ENCODE measurements at places on chromosomes 12 and 14. TPM values are rescaled to one million over a fixed set of nuclear protein-coding genes. Genes with fewer than 3 reads are reported as not detected.

- no peaks in the 10 kb centered on the region for H3K4me1 ChIP-seq
- no peak for DNase-seq
- H3K36me3 ChIP-seq, result no peaks in the 10 kb centered on the region
- H3K27me3 ChIP-seq, result no peaks in the 10 kb centered on the region
- H3K27ac ChIP-seq, result no peak overlapping the region
Observed at GRCh38 chr12:62379026-62379722, 87.5 kb upstream of the MON2 start.

- DNase-seq, result peak; percentile 83
- no peak overlapping the region for H3K27ac ChIP-seq
- no peak overlapping the region for H3K4me3 ChIP-seq
- H3K4me1 ChIP-seq, result peaks cover 34% of the 10 kb centered on the region
- peaks cover 8% of the 10 kb centered on the region for H3K36me3 ChIP-seq
Observed at GRCh38 chr14:105492031-105492970, 1.3 kb downstream of the TEDC1 start.

GRCh38 chr12:49821373-49822287 lies 6.6 kb downstream of the NCKAP5L start:
- peaks cover 45% of the 10 kb centered on the region for H3K4me1 ChIP-seq
- no peak for DNase-seq
- H3K36me3 ChIP-seq, result no peaks in the 10 kb centered on the region
- H3K27me3 ChIP-seq, result no peaks in the 10 kb centered on the region
- H3K27ac ChIP-seq, result peak overlapping the region; percentile 16

DNA sequence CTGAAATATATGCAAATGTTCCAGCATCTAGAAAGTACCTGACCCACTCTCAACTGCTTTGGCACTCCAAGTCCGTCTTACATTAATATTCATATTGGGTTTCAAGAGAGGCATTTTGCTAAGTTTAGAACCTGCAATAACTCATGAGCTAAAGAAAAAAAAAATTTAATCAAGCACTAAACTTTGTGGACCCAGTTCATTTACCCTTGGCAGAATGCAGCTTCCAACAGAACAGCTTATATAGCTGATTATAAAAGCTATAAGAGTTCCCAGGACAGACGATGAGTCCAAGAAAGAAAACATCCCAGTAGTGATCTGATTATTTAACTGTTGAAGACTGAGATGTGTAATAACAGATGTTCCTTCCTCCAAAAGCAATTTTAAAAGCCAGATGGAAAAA lies 592.0 kb downstream of the KCNH5 start:
- H3K36me3 ChIP-seq, result no peaks in the 10 kb centered on the region
- no peak overlapping the region for H3K27ac ChIP-seq

- no peak overlapping the region for H3K4me3 ChIP-seq
- no peaks in the 10 kb centered on the region for H3K27me3 ChIP-seq
- H3K4me1 ChIP-seq, result no peaks in the 10 kb centered on the region
- H3K27ac ChIP-seq, result no peak overlapping the region
- no peak for DNase-seq
- H3K36me3 ChIP-seq, result no peaks in the 10 kb centered on the region
Observed at GRCh38 chr14:98375566-98375965, 896.4 kb downstream of the BCL11B start.

DNA sequence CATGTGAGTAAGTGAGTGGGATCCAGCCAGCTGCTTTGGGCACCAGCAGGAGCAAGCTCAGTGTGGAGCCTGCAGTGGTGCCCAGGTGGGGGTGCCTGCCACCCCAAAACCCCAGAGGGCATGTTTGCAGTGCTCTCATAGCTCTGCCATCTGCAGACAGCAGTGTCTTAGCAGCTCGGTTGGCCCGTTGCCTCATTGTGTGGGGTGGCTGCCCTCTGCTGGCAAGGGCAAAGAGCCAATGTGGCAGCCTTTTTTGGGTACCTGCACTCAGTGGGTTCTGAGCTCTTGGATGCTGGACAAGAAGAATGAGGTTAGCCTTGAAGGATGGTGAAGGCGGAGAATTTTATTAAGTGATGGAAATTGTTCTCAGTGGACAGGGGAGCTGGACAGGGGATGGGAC lies 52.3 kb downstream of the NEUROD4 start:
- H3K27ac ChIP-seq, result no peak overlapping the region
- no peaks in the 10 kb centered on the region for H3K27me3 ChIP-seq
- no peaks in the 10 kb centered on the region for H3K4me1 ChIP-seq
- DNase-seq, result peak; percentile 50

DNA sequence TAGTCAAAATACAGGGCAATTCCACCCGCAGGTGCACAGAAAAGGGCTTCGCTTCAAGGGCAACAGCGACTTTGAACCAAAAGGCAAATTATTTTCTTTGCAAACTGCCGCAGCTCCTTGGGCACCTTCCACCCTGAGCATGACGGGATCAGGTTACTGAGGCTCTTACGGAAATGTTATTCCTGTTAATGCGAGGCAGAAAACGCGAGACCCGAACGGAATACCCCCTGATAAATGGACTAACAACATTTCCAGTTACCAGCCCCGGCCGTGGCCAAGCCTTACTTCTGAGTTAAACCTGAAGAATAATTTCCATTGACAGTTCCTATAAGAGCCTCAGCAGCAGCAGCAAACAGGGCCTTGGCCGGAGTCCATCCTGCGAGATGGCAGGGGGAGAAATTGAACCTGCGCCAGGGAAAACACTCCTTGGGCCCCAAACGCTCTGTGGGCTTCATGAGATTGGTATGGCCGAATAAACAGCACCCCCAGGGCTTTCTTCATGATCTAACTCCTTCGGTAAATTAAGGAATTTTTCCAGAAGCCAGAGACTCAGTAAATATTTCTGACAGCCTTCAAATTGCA lies 70.0 kb upstream of the DICER1 start:
- H3K4me1 ChIP-seq, result peaks cover 22% of the 10 kb centered on the region
- H3K4me3 ChIP-seq, result peak overlapping the region; percentile 3
- no peaks in the 10 kb centered on the region for H3K27me3 ChIP-seq
- H3K36me3 ChIP-seq, result no peaks in the 10 kb centered on the region
- peak overlapping the region; percentile 15 for H3K27ac ChIP-seq
- no peak for DNase-seq

- H3K27me3 ChIP-seq, result no peaks in the 10 kb centered on the region
- no peak overlapping the region for H3K4me3 ChIP-seq
- no peak overlapping the region for H3K27ac ChIP-seq
- H3K4me1 ChIP-seq, result peaks cover 6% of the 10 kb centered on the region
- DNase-seq, result no peak
Observed at GRCh38 chr12:120132054-120132836, 15.7 kb upstream of the RAB35 start.

- H3K4me1 ChIP-seq, result no peaks in the 10 kb centered on the region
- H3K4me3 ChIP-seq, result no peak overlapping the region
- no peak overlapping the region for H3K27ac ChIP-seq
- H3K27me3 ChIP-seq, result no peaks in the 10 kb centered on the region
- no peak for DNase-seq
- H3K36me3 ChIP-seq, result no peaks in the 10 kb centered on the region
Observed at GRCh38 chr12:2390133-2390532, 337.3 kb downstream of the CACNA1C start.

DNA sequence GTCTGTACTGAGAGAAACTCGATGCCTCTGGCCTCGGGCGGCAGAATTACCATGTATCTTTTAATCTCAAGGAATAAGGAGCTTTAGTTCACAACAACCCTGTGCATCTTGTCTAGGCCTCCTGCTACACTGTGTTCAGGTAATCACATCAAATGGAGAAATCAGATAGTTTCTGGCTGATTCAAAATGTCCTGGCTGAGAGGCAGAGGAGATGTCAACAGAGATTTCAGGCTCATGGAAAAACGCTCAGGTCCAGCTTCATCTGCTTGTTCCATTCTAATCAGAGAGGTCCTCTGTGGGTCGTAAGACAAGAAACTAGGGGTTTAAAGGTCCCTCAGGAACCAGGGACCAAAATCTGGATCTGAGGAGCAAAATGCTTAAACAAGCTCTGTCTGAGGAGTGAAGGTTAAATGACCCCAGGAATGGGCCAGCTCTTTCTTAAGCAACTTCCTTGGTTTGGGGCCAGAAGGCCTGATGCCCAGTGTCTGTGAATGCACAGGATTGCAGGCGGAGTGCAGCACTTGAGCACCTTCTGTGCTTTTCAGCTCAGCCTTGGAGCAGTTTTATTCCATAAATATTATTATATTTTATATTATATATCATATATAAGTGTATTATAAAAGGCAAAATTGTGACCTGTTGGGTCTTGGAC lies 170.2 kb upstream of the PRICKLE1 start:
- H3K4me3 ChIP-seq, result no peak overlapping the region
- no peaks in the 10 kb centered on the region for H3K4me1 ChIP-seq
- no peaks in the 10 kb centered on the region for H3K36me3 ChIP-seq

DNA sequence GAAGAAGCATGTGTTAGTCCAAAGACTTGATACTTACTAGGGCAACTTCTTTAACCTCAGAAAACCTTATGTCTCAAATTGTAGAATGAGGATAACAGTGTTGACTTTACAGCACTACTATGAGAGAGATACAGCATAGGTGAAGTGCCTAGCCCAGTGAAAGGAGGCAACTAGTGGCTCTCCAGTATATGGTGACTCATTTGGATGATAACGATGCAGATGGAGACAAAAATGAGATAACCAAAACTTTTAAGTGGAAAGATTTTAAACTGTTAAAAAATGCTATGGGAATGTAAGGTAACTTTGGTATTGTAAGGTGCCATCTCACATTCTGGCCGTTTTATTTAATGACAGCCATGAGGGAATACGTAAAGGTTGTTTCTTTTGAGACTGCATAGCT lies 2.7 kb downstream of the PHC1 start:
- H3K4me3 ChIP-seq, result no peak overlapping the region
- H3K27ac ChIP-seq, result no peak overlapping the region
- no peak for DNase-seq
- H3K4me1 ChIP-seq, result peaks cover 21% of the 10 kb centered on the region

- H3K27me3 ChIP-seq, result no peaks in the 10 kb centered on the region
- no peak overlapping the region for H3K4me3 ChIP-seq
- peaks cover 28% of the 10 kb centered on the region for H3K4me1 ChIP-seq
- H3K36me3 ChIP-seq, result no peaks in the 10 kb centered on the region
- no peak overlapping the region for H3K27ac ChIP-seq
Observed at GRCh38 chr14:55341781-55342180, 69.8 kb downstream of the ATG14 start.

DNA sequence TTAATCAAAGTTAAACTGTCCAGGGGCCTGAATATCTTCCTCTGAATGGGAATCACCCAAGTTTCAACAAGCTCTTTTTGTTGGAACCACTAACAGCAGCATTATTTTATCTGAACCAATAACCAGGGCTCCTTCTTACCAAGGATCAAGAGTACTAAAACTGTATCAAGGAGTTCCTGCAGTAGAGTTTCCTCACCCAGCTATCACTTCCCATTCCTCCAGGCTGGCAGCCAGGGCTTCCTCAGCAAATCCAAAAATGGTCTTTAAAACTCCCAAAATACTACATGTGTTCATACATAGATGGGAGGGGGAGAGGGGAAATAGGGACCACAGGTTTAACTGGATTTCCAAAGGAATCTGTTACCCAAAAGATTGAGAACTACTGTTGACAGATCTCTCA lies 10.5 kb downstream of the FMNL3 start:
- peak overlapping the region; percentile 61 for H3K27ac ChIP-seq
- no peak overlapping the region for H3K4me3 ChIP-seq
- no peaks in the 10 kb centered on the region for H3K36me3 ChIP-seq
- DNase-seq, result no peak

- no peaks in the 10 kb centered on the region for H3K27me3 ChIP-seq
- H3K4me1 ChIP-seq, result no peaks in the 10 kb centered on the region
- H3K27ac ChIP-seq, result no peak overlapping the region
- H3K36me3 ChIP-seq, result no peaks in the 10 kb centered on the region
- no peak overlapping the region for H3K4me3 ChIP-seq
- DNase-seq, result no peak
Observed at GRCh38 chr12:69130064-69130463, 109.3 kb upstream of the CPSF6 start.

DNA sequence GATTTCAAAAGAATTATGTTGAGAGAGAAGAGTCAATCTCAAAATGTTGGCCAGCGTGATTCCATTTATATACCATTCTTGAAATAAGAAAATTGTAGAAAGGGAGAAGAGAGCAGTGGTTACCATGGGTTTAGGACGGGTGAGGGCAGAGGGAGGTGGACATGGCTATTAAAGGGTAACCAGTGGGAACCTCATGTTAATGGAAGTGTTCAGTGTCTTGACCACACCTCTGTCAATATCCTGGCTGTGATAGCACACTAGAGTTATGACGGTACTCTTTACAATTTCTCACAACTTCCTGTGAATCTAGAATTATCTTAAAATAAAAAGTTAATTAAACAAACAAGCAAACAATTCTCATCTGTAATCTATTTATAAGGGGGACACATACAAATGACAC lies 821.2 kb downstream of the VRK1 start:
- H3K27me3 ChIP-seq, result no peaks in the 10 kb centered on the region
- H3K36me3 ChIP-seq, result no peaks in the 10 kb centered on the region
- no peak overlapping the region for H3K4me3 ChIP-seq
- no peak overlapping the region for H3K27ac ChIP-seq
- H3K4me1 ChIP-seq, result no peaks in the 10 kb centered on the region

DNA sequence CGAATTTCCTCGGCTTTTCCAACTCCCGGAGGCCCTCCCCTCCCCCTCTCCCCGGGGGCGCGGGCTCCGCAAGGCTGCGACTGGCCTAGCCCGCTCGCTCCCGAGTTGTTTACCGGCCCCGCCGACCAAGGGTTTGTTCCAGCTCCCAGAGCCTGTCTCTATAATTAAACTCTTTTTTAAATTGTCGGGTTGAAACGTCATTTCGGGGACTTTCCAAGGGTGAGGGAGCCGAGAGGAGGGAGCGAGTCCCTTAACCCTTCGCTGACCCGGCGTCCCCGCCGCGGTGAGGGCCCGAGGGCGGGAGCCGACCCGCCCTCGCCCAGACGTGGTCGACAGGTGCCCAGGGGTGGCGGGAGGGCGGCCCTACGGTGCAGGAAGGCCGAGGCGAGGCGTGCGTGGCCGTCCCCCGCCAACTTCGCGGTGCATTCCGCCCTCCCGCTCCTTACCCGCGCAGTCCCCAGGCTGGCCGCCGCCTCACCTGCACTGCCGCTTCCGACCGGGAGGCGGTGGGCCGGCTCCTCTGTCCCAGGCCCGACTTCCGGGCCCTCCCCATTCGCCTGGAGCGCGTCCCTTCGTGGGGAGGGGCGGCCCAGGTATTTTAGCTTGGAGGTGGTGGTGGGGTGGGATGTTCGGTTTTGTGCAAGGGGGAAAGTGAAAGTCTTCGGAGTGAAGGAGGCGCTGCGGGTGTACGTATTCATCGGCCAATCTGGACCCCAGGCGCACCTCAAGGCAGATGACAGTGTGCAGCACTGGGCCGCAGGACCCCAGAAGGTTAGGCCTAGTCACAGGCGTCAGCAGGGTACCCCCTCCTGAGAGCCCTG lies 2.9 kb upstream of the ZFP36L1 start:
- H3K4me1 ChIP-seq, result peaks cover 12% of the 10 kb centered on the region
- H3K27ac ChIP-seq, result peak overlapping the region; percentile 100
- no peaks in the 10 kb centered on the region for H3K27me3 ChIP-seq
- DNase-seq, result peak; percentile 86

SLC25A21 gene
- not detected for total RNA-seq

POTEG gene
- total RNA-seq, result not detected

FNTB gene
- 17.3 TPM for total RNA-seq

BCL11B gene
- 2.1 TPM for total RNA-seq

Measured in upper lobe of left lung (tissue), 6 donors.